ENCODE measurements at places on chromosomes 13 and 19.

DNA sequence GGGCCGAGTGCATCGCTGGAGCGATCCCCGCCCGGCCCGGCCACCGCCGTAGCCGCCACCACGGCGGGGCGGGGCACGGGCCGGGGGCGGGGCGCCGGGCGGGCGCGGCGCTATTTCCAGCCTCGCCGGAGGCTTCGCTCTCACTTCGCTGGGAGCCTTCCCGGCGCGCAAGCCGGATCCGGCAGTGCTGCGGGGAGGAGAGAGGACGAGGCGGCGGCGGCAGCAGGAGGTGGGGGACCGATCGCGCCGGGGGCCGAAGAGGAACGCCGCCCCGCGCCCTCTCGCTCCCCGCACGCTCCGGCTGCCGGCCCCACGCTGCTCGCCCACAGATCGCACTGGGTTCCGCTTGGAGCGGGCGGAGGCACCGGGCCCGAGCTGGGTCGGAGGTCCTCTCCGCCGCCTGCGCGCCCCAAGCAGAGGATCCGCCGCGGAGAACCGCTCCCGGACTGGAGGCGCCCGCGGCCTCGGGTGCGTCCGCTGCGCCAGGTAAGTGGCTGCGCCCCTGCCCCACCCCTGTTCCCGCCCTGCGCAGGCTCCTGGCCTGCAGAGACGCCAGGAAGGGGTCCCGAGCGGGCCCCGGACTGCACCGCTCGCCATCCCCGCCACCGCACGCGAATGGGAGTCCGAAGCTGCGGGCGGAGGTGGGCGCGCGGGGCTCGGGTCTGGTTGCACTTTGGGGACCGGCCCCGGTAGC, at the start of gene CHST8:
Gene CHST8 (plus strand): TSS at position 143 of the 694 bp plus-strand sequence. CDS start 67,309 bp downstream, outside the sequence.
- peak; percentile 91 for DNase-seq

DNA sequence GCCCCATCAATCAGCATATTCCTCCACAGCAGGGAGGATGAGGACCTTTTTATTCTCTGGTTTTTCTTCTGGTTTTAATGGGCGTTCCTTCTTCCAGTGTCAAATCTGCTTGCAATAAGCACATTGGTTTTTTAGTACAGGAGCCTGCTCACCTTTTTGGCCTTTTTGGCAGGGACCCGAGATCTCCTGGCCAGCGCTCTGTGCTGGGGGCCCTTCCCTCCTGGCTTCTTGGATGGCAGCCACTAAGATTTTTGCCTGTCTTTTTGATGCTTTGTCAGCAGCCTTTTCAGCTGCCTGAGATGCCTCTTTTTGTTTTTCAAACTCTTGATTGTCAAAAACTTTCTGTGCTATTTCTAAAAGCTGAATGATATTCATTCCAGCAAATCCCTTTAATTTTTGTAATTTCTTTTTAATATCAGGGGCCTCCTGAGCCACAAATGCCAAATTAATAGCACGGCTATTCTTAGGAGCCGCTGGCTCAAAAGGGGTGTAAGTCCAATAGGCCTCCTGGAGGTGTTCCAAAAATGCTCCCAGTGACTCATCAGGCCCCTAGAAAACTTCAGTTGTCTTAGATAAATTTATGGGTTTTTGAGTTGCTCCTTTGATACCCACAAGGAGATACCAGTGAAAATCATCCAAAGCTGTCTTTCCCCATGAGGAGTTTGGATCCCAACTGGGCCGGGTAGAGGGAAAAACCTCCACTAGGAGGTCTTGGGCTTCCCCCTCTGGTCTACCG, 73.0 kb downstream of the ZNF100 start:
- no peak for DNase-seq

DNA sequence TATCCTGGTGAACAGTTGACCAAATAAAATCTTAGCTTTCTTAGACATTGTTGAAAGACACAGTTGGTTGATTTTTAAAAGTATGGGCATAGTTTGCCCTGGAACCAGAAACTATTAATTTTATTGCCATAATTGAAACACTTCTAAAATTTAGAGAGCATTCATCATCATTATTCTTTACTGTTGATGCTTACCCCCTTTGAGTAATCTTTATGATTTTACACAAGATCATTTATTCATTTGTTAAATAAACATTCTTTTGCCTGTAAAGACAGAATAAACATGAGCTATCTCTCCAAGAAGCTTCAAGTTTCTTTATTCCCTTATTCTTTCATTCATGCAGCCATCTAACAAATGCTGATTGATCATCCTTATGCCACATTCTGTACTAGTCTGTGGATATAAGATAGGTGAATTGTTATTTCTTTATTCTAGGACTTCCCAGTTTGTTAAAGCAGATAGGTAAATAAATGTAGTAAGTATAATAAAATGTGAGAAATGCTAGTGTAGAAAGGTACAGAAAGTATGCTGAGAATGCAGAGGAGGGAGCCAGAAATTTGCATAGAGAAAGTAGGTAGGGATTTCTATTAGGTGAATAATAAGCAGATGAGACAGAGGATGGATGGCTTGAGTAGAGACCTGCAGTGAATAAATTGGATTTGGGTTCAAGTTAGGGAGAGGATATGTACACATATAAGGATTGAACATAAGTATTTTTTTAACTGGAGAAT, 8.2 kb downstream of the SERTM1 start:
- no peak for DNase-seq

DNA sequence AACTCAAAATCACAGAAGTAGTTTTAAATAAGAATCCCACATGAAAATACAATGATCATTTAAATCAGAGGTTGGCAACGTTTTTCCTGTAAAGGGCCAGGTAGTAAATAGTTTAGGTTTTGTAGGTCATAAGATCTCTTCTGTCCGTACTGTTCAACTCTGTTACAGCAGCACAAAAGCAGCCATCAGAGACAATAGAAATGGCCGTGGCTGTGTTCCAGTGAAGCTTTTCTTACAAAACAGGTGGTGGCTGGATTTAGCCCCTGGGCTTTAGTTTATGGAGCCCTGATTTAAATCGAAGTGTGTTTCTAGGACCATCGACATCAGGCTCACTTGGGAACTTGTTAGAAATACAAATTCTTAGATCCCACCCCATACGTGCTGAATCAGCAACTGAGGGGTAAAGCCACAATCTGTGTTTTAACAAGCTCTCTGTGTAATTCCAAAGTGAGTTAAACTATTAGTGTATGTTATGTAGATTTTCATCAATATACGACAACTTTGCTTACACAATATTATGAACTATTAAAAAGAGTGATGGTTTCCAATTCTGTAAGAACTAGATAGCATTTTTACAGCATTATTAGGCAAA, 54.8 kb upstream of the MIR17HG start:
- DNase-seq, result no peak

GRCh38 chr13:81551036-81551435, 1210.1 kb upstream of the SPRY2 start:
- DNase-seq, result no peak

GRCh38 chr19:36051637-36052036, 2.4 kb downstream of the THAP8 start:
- no peak for DNase-seq

DNA sequence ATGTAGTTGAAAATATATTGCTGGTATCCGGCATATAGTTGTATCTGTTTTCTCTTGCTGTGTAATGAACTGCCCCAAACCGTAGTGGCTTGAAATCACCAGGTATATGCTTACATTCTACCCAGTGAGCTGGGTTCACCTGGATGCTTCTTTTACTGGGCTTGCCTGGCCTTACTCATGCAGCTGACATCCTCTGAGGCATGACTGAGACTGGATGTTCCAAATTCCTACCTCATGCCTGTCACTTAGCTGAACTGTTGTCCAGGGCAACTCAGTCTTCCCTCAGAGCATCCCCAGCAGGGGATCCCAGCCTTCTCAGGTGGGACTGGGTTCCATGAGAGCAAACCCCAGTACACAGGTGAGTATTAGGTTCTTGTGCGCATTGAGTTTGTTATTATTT, 66.8 kb downstream of the IFT88 start:
- DNase-seq, result no peak

DNA sequence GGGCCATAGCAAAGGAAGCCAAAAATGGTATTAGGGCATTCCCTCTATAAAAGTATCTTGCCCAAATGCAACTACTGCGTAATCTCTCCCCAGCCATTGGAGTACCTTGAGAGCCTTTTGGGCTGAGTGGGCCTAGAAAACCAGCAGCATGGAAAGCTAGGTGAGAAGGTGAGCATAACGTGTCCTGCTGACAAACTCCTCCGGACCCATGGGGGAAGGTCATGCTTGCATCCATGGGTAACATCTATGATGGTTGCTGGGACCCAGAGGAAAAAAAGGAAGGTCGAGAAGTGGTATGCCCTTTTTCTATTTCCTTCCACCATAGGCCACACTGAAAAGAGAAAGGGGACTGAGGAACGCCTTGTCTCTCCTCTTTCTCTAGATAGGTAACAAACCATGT, 57.4 kb downstream of the ZNF728 start:
- DNase-seq, result no peak

DNA sequence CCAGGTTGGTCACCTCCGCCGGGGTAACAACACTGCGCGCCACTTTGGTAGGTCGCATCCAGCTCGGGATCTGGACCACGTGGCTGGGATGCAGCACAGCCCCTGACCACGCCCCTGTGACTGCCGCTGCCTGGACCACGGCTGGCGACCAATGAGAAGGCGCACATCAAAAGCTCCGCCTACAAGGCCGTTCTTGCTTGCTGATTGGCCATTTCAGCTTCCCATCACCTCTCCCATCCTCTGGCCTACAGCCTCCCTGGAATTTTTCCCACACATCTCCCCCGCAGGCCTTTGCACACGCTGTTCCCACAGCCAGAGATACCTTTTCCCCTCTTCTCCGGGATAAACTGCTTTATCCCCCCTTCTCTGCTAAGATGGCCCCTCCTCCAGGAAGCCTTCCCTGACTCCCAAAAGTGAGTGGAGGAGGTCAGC, 12.5 kb upstream of the MAP1S start:
- peak; percentile 83 for DNase-seq

DNA sequence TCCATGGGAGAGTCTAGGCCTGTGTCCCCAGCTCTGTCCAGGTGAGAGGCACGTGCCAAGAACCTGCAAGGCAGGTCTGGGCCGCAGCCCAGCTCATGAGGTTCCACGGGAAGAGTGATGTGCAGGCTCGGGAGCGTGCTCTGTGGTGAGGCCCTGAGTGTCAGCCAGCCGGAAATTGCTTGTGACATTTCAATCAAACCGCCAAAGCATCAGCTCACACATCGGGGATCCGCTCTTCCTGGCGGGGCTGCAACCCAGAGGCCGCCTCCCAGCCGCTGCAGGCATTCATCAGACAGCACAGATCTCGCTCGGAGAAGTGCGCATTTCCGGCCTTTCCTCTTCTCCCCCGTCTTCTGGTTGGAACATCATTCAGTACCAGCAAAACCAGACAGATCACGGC, 109.3 kb downstream of the KDM4B start:
- no peak for DNase-seq

- DNase-seq, result no peak
Measured at GRCh38 chr13:32035716-32036115, 4.1 kb downstream of the FRY start.

GRCh38 chr13:20173116-20173746, 12.4 kb upstream of the GJA3 start:
- no peak for DNase-seq

GRCh38 chr19:18480006-18480691, 41.7 kb downstream of the ELL start:
- DNase-seq, result no peak

- peak; percentile 66 for DNase-seq
Measured at GRCh38 chr19:46753420-46754155, 7.3 kb upstream of the STRN4 start.

DNA sequence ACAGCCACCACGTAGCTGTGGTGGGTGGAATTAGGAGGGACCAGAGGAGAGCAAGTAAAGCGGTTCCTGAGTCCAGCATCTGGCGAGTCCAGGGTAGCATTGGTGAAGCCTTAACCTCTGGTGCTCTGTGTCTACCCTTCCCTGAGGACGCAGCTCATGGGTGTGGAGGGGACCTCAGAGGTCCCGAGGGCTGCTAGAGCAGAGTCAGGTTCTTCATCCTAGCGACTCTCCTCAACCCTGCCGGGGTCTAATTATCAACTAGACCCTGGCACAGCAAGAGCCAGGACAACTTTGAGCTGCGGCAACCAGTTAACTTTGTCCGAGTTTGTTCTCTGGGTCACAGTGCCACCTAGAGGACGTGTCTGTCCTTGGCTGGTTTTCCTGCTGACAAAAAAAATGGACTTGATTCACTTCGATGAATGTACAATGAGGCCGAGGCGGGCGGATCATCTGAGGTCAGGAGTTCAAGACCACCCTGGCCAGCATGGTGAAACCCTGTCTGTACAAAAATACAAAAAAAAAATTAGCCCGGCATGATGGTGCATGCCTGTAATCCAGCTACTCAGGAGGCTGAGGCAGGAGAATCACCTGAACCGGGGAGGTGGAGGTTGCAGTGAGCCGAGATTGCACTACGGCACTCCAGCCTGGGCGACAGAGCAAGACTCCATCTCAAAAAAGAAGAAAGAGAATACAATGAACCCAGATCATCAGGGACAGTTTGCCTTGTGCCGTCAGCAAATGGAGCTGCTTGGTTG, 25.0 kb downstream of the TSSK6 start:
- DNase-seq, result peak; percentile 83

GRCh38 chr13:109687559-109688448, 98.6 kb downstream of the IRS2 start:
- DNase-seq, result no peak

GRCh38 chr13:108728370-108728769, 99.0 kb downstream of the MYO16 start:
- no peak for DNase-seq

- peak; percentile 84 for DNase-seq
Measured at GRCh38 chr19:16829010-16829821, at the start of gene SIN3B. TSS of gene SIN3B (plus strand) at chr19:16829398. CDS start at chr19:16829421, 23 bp downstream.

- no peak for DNase-seq
Measured at GRCh38 chr19:4267901-4268815, 10.9 kb upstream of the SHD start.

GRCh38 chr19:3721131-3721886, 13.1 kb downstream of the TJP3 start:
- peak; percentile 97 for DNase-seq

DNA sequence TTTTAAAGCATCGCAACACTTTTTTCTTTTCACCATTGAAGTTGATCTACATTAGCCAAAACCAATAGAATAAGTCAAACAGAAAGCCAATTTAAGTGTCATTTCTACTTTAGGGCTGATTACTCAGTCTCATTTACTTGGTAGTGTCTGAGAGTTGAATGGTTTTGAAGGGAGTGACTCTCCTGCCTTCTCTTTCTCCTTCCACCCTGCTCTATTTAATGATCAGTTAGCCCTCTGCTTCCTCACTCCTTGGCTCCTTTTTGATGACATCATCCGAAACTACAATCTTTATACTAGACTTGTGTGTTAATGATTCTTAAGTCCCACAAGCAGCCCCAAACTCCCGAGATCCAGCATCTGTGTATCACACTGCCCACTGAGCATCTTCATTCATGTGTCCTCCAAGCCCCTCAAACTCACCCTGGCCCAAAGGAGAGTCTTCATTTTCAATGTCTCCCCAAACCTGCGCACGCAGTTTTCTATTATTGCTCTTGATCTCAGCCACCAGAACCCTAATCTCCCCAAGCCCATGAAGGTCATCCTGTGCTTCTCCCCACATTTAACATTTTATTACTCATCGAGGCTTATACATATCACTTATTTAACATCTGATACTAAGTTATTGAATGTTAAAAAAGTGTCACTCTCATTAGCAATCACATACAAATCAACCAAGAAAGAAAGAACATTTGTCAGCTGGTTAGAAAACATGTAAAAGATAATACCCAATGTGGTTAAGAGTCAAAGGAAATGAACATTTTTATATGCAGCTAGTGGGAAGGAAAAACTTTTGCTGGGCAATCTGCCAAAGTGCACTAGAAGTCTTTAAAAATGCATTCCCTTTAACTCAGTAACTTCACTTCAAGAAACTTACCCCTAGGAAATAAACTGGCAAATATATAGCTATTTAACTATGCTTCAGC, 32.2 kb upstream of the ARGLU1 start:
- DNase-seq, result no peak

All from glutamatergic neuron (in vitro differentiated cells).